ENCODE measurements at places on chromosomes 6 and 20.

- no peak for DNase-seq
These were observed 307.1 kb upstream of the FLRT3 start for GRCh38 chr20:14644306-14645097.

DNA sequence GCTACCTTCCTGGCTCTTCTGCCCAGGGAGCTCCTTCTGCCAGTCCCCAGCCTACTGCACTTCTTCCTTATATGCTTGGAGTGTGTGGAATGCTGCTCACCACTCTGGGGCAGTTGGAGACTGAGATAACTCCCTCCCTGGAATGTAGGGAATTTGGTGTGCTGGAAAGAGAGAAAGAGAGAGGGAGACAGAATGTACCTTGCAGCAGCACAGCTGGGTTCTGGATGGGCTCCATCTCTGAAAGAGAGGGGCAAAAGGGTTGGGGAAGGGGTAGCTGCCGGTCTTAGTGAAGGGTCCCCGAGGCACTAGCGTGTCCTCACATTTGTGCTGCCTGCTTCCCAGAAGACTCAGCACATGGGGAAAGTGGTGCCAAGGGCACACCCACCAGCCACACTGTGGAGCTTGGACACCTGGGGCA, 40.2 kb upstream of the DDR1 start:
- peak; percentile 53 for DNase-seq

- DNase-seq = no peak
These were observed 422.7 kb downstream of the NKAIN2 start for GRCh38 chr6:124226396-124226795.

GRCh38 chr20:4117867-4118266, 102.5 kb upstream of the RNF24 start:
- no peak for DNase-seq

DNA sequence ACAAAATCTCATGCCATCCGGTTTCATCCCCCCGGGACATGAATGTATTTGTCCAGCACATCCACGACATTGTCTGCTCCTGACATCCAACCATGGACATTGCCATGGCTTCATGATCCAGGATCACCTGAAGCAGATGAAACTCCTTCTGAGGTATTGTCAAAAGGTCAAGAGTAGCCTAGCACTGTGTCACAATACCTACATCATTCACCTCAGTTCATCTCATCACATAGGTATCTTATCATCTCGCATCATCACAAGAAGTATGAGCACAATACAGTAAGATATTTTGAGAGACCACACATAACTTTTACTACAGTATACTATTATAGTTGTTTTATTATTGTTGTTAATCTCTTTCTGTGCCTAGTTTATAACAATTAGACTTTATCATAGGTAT, 33.5 kb downstream of the ZNF184 start:
- no peak for DNase-seq

GRCh38 chr6:40825102-40825501, 213.9 kb downstream of the UNC5CL start:
- no peak for DNase-seq

- DNase-seq = no peak
These were observed 80.7 kb downstream of the C6orf52 start for GRCh38 chr6:10613723-10614122.

GRCh38 chr20:59386809-59387208, 86.4 kb downstream of the EDN3 start:
- no peak for DNase-seq

DNA sequence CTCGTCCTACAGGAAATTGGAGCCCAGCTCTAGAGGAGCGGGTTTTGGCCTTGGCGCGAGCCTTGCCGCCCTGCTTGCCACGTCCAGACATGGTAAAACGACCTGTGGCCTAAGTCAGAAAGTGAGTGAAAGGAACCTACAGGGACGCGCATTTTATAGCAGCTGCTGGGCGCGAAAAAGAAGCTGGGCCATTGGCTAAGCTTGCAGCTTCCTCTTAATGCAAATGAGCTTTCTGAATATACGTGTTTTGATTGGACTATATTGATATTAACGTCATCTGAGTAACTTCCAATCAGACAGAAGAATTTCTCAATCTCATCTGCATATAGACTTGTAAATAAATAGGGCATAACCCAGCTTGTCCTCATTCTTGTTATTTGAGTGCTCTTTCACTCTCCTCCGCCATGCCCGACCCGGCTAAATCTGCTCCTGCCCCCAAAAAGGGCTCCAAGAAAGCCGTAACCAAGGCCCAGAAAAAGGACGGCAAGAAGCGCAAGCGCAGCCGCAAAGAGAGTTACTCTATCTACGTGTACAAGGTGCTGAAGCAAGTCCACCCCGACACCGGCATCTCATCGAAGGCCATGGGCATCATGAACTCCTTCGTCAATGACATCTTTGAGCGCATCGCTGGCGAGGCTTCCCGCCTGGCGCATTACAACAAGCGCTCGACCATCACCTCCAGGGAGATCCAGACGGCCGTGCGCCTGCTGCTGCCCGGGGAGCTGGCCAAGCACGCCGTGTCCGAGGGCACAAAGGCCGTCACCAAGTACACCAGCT, 18.9 kb downstream of the OR2B2 start:
- DNase-seq = peak; percentile 94

DNA sequence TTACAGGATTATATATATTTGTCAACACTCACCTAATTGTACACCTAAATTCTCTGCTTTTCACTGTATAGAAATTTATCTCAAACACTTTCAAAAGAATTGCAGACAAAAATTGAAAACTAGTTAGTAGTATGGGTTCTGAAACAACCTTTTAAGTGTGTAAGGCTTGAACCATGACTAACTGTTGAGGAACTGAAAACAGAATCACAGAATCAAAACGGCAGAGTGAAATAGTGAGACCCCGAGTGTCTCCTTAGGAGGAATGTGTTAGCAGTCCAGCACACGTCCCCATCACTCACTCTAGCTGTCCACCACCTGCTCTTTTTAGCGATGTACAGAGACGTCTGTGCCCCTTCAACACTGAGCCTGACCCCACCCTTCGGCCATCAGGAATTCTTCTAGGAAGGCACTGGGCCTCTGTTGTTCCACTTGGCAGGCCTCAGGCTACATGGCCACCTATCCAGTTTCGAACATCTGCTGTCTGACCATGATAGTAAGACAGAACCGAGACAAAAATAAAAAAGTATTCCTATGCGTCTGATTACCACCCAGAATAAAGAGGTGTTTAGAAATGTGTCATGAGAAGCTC, 227.4 kb downstream of the C6orf118 start:
- DNase-seq = no peak

DNA sequence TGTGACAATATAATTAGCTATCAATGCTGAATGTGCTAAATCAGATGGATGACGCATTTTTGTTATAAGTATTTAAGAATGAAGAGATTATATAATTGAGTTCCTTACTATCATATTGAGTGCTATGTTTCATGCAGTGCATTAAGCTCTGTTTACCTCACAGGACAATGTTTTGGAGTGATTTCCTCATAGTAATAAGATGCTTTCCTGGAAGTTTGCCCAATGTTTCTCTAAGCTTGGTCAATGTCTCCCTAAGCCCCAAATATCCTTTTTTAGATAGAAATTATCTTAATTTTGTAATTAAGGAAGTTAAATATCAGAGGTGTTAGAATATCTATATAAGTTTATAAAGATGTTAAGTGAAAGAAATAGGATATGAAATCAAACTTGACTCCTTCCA, 489.6 kb downstream of the MMUT start:
- no peak for DNase-seq

DNA sequence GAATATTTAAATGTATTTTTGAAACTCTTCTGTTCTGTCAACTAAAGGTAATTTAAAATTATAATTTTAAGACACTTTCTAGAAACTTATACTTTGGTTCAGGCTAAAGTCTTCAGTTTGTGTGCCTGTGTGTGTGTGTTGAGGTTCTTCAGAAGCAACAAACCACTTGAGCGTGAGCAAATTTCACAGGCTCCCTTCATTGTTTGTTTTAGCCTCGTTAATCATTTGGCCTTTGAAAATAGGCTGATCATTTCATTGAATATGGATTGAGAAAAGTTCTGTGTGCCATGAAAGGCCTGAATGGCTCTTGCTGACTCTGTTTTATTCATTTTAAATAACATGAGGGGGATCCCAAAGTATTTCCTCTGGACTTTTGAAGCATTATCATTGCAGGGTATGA, 420.1 kb downstream of the CDKAL1 start:
- no peak for DNase-seq

DNA sequence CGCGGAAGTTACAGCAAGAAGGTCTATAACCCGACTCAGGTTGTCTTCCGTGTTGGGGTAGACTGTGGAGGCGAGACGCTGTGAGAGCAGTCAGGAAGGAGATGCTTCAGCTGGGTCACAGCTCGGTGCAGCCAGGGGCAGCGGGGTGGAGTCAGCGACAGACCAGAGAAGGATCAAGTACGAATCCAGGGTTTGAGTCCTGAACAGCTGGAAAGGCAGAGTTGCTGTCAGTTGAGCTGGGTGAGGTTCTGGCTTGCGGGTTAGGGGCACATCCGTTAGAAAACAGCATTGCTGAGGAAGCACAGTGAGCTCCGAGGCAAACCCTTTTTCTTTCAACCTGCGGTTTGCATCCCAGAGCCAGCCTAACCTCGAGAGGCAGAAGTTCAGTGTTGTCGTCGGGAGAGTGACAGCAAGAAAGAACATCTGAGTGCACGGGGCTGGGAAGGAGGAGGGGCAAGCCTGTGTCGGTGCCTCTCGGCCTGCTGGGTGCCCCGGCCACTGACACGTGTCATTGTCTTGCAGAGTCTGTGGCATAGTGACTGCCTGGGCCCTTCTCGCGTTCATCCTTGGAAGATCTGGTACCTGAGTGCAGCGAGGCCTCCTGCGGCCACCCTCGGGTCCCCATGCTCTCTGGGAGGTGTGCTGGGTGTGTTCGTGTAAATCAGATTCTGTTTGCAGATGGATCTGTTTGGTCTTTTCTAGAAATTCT, 20.0 kb downstream of the PNLDC1 start:
- no peak for DNase-seq

GRCh38 chr6:116102873-116103272, 2.2 kb downstream of the NT5DC1 start:
- no peak for DNase-seq
